ENCODE measurements at places on chromosomes 12 and 14.

DNA sequence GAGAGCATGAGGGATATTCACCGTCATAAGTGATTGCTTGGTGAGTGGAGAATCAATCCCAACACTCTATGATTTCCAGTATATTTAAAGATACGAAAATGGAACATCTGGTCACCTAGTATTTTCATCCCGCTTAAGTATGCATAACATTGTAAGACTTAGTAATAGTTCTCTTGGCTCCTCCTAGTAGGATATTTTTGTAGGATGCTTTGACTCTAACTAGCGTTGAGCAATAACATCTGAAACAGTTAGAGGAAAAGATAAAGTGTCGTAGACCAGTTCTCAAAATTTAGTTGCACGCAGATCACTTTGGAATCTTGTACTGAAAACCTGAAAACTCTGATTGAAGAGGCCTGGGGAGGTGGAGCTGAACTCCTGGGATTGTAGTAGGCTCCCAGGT is 7.6 kb downstream of the SAMD4A start:
- no peak for DNase-seq

- DNase-seq = no peak
Observed at GRCh38 chr12:20183563-20183962, 184.8 kb upstream of the PDE3A start.

GRCh38 chr12:58980768-58981167 is 60.5 kb upstream of the LRIG3 start:
- DNase-seq = no peak

GRCh38 chr12:27400856-27401354 is 45.6 kb upstream of the SMCO2 start:
- no peak for DNase-seq

DNA sequence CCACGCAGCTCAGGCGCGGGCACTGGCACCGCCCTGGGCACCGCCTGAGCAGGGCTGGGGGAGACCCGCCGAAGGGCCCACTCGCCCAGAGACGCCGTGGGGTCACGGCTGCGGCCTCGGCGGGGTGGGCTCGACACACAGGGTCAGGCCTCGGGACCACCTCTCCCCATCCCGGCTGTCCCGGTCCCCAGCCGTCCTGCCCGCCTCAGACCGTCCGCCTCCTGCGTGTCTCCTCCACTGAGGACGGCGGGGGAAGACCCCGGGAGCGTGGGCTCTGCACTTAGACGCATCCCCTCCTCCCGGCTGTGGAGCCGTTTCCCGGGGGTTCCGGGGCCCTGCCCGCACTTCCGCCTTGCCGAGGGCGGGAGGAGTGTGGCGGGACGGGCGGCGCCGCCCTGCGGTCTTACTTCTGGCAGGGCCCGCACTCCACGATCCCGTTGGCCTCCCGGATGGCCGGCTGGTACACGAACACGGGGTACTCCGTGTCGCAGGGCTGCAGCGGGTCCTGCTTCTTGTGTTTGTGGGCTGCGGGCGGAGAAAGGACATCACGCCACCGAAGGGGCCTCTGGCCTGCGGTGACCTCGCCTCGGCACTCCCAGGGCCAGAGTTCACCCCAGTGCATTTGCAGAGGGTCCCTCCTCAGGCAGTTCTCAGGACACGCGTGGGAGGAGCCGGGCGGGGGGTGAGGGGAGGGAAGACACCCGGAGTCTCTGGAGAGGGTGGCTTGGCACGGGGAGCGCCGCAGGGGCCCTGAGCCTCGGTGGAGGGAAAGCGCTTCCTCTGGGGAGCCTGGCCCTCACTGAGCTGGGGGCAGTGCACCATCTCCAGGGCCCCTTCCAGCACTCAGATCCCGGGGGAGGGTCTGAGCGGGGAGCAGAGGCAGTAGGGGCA is 23.1 kb upstream of the LRTM2 start:
- peak; percentile 43 for DNase-seq

All from ELF-1 (cell line).